ENCODE measurements at places on chromosomes 7 and 10. TPM values are rescaled to one million over a fixed set of nuclear protein-coding genes. Genes with fewer than 3 reads are reported as not detected.

The HEPACAM2 gene
- total RNA-seq, result not detected

The MARVELD1 gene
- total RNA-seq, result 0.24 TPM

The FKBP6 gene
- total RNA-seq, result not detected

The ADAM12 gene
- 0.84 TPM for total RNA-seq

The FAM25C gene
- not detected for total RNA-seq

The CAV2 gene
- total RNA-seq, result not detected

The AKR1C8 gene
- not detected for total RNA-seq

The LRRC18 gene
- not detected for total RNA-seq

The FXYD4 gene
- total RNA-seq, result not detected

The SHTN1 gene
- total RNA-seq, result not detected

The NEUROD6 gene
- not detected for total RNA-seq

The LAMB1 gene
- total RNA-seq, result not detected

The IGFBP1 gene
- total RNA-seq, result not detected

GRCh38 chr7:45596665-45597095, 22.5 kb downstream of the ADCY1 start:
- H3K4me1 ChIP-seq, result no peaks in the 10 kb centered on the region
- no peak for DNase-seq
- no peak overlapping the region for H3K4me3 ChIP-seq
- peaks cover 7% of the 10 kb centered on the region for H3K27me3 ChIP-seq
- H3K36me3 ChIP-seq, result no peaks in the 10 kb centered on the region

GRCh38 chr7:134941185-134941900, 45.0 kb upstream of the AGBL3 start:
- no peak overlapping the region for H3K4me3 ChIP-seq
- H3K27me3 ChIP-seq, result no peaks in the 10 kb centered on the region
- peaks cover under 1% of the 10 kb centered on the region for H3K4me1 ChIP-seq
- H3K36me3 ChIP-seq, result no peaks in the 10 kb centered on the region
- no peak for DNase-seq

GRCh38 chr7:121398246-121398645, 2.1 kb upstream of the FAM3C start:
- H3K27ac ChIP-seq, result no peak overlapping the region
- H3K36me3 ChIP-seq, result peaks cover 13% of the 10 kb centered on the region
- no peak for DNase-seq
- H3K4me1 ChIP-seq, result peaks cover 21% of the 10 kb centered on the region
- no peak overlapping the region for H3K4me3 ChIP-seq

- H3K4me1 ChIP-seq, result peaks cover 14% of the 10 kb centered on the region
- H3K4me3 ChIP-seq, result no peak overlapping the region
- peaks cover 8% of the 10 kb centered on the region for H3K27me3 ChIP-seq
- H3K27ac ChIP-seq, result no peak overlapping the region
- peaks cover 3% of the 10 kb centered on the region for H3K36me3 ChIP-seq
- DNase-seq, result no peak
Observed at GRCh38 chr7:130444234-130444633, 3.4 kb upstream of the CEP41 start.

GRCh38 chr7:148863324-148863723, 20.8 kb downstream of the EZH2 start:
- no peak for DNase-seq
- peaks cover 29% of the 10 kb centered on the region for H3K4me1 ChIP-seq
- H3K36me3 ChIP-seq, result no peaks in the 10 kb centered on the region
- no peaks in the 10 kb centered on the region for H3K27me3 ChIP-seq
- no peak overlapping the region for H3K4me3 ChIP-seq

DNA sequence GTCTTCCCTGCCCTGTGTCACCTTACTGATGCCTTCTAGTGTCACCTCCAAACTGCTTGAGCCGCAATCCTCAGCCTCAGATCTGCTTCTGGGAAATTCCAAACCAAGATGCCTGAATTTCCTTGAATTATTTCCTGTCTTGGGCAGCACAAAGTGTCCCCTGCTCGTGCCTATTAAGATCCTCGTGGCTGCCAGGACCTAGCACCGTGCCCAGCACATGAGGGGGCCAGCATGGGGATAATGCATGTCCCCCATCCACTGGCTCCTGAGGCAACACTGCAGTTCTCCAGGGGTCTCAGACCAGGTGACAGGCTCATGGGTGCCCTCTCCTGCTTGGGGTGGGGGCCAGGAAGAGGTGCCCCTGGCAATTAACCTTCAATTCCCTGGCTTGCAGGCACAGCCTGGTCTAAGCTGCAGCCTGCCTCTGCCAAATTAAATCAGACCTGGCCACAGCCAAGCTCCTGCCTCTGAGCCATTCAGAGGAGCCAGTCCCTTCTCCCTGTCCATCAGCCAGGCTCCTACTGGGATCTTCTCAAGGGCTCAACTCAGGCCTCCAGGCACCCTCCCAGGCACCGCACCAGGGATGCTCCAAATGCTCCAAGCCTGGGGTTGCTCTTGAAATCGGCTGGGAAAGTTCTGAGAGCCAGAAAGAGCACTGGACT, 146.6 kb downstream of the SH3PXD2A start:
- H3K27ac ChIP-seq, result no peak overlapping the region
- H3K27me3 ChIP-seq, result no peaks in the 10 kb centered on the region
- H3K4me1 ChIP-seq, result no peaks in the 10 kb centered on the region
- DNase-seq, result no peak

DNA sequence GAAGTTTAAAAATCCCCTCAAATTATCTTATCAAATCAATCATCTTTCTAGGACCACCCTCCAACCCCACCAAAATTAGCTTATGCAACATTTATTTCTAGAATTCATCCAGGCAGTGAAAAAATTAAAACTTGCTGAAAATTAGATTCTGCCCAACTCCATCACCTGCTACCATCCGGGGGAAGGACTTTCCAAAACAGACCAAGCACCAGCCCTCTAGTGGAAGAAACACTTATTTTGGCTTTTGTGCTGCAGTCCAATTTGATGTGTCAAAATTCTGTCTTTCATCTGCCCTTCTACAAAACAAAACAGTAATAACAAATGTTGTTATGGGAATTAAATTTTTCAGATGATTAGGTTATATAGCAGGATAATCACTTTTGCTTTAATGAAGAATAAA, 35.1 kb downstream of the GCC1 start:
- peaks cover 2% of the 10 kb centered on the region for H3K27me3 ChIP-seq
- no peak for DNase-seq
- H3K4me1 ChIP-seq, result no peaks in the 10 kb centered on the region
- no peak overlapping the region for H3K27ac ChIP-seq
- no peak overlapping the region for H3K4me3 ChIP-seq
- no peaks in the 10 kb centered on the region for H3K36me3 ChIP-seq

DNA sequence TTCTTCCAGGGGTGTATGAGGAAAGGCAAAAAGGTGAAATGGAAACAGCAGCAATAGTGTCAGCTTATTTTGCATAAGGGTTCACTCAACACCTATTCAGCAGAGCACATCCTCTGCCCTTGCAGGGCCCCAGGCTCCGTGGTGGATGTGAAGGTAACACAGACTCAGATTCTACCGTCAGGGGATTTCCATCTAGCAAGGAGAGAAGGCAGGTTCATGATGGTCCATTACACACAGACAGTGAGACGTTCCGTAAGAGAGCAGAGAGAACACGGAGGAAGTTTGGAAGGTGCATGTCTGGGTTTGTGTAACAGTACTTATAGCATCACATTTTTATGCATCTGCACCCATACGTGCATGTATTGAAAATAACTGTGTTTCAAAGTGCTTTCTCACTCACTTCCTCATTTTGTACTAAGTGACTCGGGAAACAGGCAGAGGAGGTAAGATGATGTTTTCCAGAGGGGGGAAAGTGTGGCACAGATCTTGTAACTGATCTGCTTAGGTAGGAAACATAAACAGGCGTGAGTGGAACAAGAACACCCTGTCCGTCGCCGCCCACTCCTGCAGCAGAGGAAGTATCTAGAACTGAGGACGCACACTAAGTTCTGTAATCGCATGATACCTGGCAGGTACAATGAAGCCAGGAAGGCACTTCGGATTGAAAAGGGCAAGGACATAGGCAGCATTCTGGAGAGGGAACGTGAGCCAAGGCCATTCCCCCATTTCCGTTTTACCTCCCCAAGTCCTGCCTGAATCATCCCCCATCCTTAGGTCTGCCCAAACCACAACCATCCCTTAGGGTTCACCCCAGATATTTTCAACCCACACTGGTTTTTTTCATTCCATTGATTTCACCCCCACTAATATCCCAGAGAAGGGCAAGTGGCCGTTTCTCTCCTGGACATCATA, 1.0 kb upstream of the ENO4 start:
- peaks cover 13% of the 10 kb centered on the region for H3K27me3 ChIP-seq
- peak overlapping the region; percentile 90 for H3K27ac ChIP-seq
- peak; percentile 24 for DNase-seq
- peaks cover 39% of the 10 kb centered on the region for H3K4me1 ChIP-seq
- peak overlapping the region; percentile 86 for H3K4me3 ChIP-seq

DNA sequence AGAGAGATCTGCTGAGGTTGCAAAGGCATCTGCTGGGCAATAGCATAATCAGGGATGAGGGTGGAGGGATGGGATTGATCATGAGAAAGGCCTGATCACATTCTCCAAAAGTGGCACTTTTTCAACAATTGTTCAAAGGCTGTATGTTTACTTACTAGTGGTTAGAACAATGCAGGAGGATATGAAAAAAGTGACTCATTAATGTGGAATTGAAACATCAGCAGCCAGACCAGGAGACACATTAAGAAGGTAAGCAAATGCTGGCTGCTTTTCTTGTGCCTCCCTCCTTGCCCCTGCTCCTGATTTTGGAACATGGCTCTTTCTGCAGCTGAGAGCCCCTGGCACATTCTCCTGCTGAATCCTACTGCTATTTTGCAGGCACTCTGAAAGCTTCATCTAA, 63.5 kb downstream of the FAM204A start:
- H3K27ac ChIP-seq, result no peak overlapping the region
- no peak overlapping the region for H3K4me3 ChIP-seq
- H3K4me1 ChIP-seq, result no peaks in the 10 kb centered on the region

- no peak overlapping the region for H3K27ac ChIP-seq
- H3K4me3 ChIP-seq, result no peak overlapping the region
- no peak for DNase-seq
Observed at GRCh38 chr7:155863721-155864151, 51.5 kb upstream of the SHH start.

GRCh38 chr10:21624951-21625350, 90.9 kb downstream of the MLLT10 start:
- no peaks in the 10 kb centered on the region for H3K4me1 ChIP-seq
- peaks cover 61% of the 10 kb centered on the region for H3K36me3 ChIP-seq
- DNase-seq, result no peak
- no peak overlapping the region for H3K27ac ChIP-seq

- no peaks in the 10 kb centered on the region for H3K36me3 ChIP-seq
- DNase-seq, result no peak
- H3K4me1 ChIP-seq, result no peaks in the 10 kb centered on the region
- H3K4me3 ChIP-seq, result no peak overlapping the region
- no peaks in the 10 kb centered on the region for H3K27me3 ChIP-seq
Observed at GRCh38 chr10:22894714-22895113, 33.1 kb upstream of the ARMC3 start.

DNA sequence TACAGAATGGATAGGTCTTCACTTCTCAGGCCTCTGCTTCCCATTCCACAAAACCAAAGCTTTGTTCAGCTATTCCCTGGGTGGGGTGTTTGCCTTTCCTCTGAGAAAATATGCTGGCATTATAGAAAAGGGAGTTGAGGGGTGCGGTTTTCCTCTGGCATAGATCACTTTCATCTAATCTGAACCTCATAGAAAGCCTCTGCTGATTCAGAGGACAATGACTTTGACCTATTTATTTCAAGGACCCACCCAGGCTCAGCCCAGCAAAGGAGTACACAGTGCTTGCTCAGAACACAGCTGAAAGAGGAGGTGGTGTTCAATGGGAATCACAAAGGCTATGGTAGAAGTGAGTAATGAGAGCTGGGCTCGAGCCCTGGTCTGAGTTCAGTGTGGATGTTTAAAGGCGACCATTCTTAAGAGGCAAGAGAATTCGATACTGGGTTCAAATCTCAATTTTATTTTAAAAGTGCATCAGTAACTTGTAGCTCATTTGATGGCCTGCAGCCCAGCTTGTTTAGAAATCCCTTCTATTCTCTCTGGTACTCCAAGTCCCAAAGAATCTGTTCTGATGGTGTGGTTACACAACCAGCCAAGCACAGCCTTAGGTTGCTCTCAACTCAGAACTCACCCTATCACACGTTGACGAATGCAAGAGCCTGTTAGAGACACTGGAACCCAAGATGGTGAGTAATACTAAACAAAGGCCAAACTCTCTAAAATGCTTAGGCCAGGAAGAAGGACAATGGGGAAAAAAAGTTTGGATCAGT, 1012.8 kb downstream of the LRMDA start:
- no peaks in the 10 kb centered on the region for H3K36me3 ChIP-seq
- no peak for DNase-seq
- no peaks in the 10 kb centered on the region for H3K27me3 ChIP-seq
- H3K4me3 ChIP-seq, result no peak overlapping the region
- H3K27ac ChIP-seq, result no peak overlapping the region

DNA sequence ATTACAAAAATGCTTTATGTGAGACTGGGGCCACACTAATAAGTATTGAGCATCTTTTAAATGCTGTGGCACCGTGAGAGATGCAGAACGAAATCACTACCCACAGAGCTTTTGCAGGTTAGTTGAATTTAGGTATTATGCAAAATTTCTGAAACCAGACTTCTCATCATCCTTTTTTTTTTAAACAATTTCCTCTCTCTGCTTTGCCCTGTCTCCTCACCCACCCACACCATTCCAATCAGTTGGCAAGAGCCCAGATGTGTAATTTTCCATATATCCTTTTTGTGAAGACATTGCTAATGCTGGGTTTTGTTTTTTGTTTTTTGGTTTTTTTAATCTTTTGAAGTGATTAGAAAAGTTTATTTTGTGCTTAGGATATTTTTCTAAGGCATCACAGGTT, 1.1 kb downstream of the YAE1 start:
- H3K4me1 ChIP-seq, result peaks cover 22% of the 10 kb centered on the region
- DNase-seq, result no peak
- no peaks in the 10 kb centered on the region for H3K27me3 ChIP-seq
- no peak overlapping the region for H3K27ac ChIP-seq

DNA sequence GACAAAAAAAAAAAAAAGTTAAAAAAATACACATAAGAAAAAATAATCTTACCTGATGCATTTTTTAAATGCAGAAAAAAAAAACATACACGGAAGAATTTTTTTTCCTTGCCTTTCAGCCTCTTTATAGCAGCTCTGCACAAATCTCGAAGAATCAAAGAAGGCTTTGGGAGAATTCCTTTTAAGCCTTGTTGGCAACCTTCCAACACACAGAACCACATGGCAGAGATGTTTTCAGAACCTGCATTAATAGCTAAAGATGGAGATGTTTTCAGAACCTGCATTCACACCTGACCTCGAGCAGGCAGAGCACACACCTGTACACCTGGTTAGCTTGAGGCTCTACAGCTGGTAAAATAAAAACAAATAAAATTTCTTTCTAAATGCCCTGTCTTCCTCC, 65.6 kb downstream of the DOCK4 start:
- no peaks in the 10 kb centered on the region for H3K27me3 ChIP-seq
- no peak overlapping the region for H3K27ac ChIP-seq
- H3K36me3 ChIP-seq, result no peaks in the 10 kb centered on the region
- no peaks in the 10 kb centered on the region for H3K4me1 ChIP-seq
- no peak overlapping the region for H3K4me3 ChIP-seq
- no peak for DNase-seq

GRCh38 chr7:7596176-7596575, 29.5 kb downstream of the MIOS start:
- H3K27me3 ChIP-seq, result no peaks in the 10 kb centered on the region
- H3K4me1 ChIP-seq, result no peaks in the 10 kb centered on the region
- no peak for DNase-seq
- peaks cover 66% of the 10 kb centered on the region for H3K36me3 ChIP-seq
- H3K4me3 ChIP-seq, result no peak overlapping the region

Data from activated B cell treated with CpG ODN at 0.5 μM for 24 hours (primary cell).